ENCODE measurements at places on chromosomes 7 and 10. TPM values are rescaled to one million over a fixed set of nuclear protein-coding genes. Genes with fewer than 3 reads are reported as not detected.
A peak's percentile ranks its signal among the peaks of the same experiment; 100 is the strongest.

Gene HERC4
- 76.1 TPM for total RNA-seq

Gene GPR85
- total RNA-seq = 1.2 TPM

DNA sequence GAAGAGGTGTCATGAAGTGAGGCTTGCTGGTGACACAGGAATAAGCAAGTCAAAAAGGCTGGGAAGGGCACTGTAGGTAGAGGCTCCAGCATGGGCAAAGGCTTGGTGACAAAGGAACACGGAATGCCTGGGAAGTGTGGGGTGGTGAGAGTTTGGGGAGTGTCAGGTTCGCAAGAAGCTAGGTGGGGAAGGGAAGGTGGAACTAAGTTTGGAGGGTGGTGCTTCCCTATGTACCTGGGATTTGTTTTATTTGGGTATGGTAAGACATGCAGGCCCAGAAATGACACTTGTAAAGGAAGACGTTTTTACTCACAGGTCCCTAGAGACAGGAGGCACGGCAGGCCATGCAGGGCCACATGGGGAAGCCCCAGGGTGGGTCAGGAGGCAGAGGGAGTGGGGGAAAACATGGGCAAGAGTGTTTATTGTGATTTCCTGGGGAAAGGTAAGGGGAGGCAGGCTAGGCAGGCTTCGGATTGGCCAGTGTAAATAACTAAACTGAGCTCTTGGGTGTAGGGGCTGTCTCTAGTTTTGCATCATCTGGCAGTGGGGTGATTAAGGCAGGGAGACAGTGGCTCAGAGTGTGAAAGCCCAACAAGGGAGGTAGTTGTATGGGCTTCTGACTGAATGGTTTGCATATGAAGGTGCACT lies 52.1 kb downstream of the SH2D4B start:
- no peak for DNase-seq

DNA sequence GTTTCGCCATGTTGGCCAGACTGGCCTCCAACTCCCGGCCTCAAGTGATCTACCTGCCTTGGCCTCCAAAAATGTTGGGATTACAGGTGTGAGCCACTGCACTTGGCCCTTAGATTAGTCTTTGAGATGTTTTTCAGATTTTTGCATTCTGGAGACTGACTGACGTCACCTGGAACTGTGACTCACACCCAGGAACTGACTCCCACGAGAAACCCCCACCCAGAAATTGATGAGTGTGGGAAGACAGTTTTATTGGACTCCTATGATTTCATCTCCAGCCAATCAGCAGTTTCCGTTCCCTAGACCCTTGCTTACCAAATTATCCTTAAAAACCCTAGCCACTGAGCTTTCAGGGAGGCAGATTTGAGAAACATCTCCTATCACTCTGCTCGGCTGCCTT lies 867.3 kb downstream of the TYW1 start:
- no peak for DNase-seq

- DNase-seq = peak; percentile 36
These were observed 1189.6 kb downstream of the SORCS1 start for GRCh38 chr10:105974803-105975456.
